ENCODE measurements at places on chromosomes 1 and 21.

GRCh38 chr1:54705153-54705552, 10.5 kb upstream of the TTC4 start:
- DNase-seq: no peak

GRCh38 chr1:94769551-94769950, 50.6 kb upstream of the SLC44A3 start:
- DNase-seq: no peak

DNA sequence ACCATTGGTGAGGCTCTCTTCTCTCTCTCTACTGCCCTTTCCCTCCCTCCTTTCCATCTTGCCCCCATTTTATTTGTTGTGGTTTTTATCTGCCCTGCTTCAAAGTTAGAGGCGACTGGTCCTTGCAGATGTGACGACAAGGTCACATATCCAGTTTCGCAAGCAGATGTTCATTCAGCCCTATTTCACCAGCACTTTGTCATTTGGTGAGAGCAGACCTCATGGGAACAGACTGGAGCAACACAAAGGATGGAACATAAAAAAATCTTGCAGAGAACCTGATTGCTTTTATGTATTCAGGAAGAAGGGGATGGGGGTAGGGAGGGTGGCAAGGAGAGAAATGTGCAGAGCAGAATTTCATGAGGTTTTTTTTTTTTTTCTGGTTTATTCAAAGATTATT, 84.3 kb downstream of the ELAVL4 start:
- no peak for DNase-seq

GRCh38 chr1:8077602-8078001, 51.5 kb upstream of the ERRFI1 start:
- no peak for DNase-seq

- no peak for DNase-seq
These were observed 37.3 kb downstream of the NENF start for GRCh38 chr1:212470059-212470458.

DNA sequence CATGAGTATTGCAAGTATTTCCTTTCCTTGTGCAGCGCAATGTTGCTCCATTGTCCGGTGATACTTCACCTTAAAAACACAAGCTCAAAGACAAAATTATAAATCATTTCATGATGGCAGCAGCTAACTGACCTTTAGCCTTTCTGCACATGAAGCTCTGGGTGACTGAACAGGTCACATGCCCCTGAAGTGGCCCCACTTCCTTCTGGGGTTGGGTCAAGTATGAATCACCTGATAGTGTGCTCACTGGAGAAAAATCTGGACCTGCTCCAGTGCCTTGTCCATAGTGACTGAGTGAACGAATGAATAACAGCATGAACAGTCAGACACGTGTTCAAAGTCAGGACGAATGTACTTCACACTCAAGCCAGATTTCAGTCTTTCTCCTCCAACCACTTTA, 658.9 kb downstream of the NPHP4 start:
- no peak for DNase-seq

DNA sequence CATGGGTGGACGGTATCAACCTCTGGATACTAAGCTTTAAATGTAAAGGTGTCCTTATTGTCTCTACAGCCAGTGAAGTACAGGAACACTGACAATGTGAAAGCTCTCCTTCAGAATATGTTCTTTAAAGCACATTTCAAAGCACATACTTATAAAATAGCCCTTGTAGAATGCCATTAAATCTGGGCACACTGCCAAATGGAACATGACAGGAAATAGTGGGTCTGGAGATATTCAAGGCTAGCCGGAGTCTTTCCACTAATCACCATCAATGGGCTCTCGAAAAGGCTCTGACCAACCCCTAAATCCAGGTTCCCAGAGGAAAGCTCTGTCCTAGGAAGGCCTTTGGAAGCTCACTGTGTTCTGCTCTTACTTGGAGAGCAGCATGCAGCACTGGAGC, 46.6 kb downstream of the PLD5 start:
- no peak for DNase-seq

DNA sequence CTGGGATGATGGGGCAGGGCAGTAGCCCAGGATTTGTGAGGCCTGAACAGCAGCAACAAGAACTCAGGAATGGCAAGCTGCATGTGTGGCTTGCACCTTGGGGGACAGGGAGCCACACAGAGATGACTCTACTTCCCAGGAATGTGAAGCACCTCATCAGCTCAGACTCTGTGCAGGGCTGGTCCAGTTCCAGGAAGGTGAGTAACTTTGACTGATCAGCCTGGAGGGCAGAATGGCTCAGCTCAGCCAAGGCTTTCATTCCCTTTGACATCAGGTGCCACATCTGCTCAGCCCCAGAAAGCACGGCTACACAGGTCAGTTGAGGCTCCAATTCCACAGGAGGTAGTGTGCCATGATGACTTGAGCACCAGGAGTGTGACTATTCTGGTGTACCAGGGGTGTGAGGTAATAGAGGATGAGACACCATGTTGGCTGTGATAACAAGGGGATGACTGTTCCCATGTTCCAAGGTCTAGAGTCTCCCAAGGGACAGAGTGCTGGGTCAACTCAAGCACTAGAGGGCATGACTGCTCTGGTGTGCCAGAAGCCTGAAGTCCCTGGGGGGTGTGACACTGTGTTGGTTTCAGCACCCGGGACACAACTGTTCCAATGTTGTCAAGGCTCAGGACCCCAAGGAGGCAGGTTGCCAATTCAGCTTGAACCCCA, 625.8 kb upstream of the ADGRL2 start:
- DNase-seq: no peak

DNA sequence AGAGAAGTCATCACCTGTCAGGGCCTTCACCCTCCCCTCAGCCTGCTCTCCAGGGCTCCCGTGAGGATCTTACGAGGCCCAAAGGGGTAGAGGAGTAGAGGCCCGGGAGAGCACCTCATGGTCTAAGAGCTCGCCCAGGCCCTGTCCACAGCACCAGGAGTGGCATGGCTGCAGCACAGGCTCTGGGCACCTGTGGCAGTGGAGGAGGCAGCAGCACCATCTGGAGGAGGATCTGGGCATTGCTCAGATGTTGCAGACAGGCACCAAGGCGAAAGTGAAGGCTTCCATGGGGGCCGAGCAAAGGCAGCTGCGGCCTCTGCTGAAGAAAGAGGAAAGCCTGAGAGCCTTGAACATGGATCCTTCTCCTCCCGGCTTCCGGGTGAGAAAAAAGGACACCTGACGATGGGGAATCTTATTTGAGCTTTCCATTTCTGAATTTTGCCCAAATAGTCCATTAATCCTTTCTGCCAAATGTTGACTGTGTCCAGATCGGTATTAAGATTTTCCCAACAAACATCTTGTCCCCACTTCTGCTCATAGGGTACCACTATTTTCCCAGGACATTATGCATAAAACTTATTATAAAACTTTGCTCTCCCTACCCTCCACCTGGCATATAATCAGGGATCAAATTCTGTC, 604.7 kb downstream of the PTPRC start:
- DNase-seq: peak; percentile 51

Data from Kasumi-1 (cell line).